ENCODE measurements at places on chromosomes 3 and 15. TPM values are rescaled to one million over a fixed set of nuclear protein-coding genes. Genes with fewer than 3 reads are reported as not detected.

Gene NT5DC2
- polyA plus RNA-seq, result 159 TPM

Gene ARGFX
- not detected for polyA plus RNA-seq

- no peak for DNase-seq
Observed at GRCh38 chr3:36709826-36710365, 54.5 kb downstream of the DCLK3 start.

GRCh38 chr15:60520825-60521368 lies 42.0 kb upstream of the ICE2 start:
- DNase-seq, result peak; percentile 61

GRCh38 chr15:98854496-98854895 lies 153.1 kb downstream of the PGPEP1L start:
- DNase-seq, result no peak

DNA sequence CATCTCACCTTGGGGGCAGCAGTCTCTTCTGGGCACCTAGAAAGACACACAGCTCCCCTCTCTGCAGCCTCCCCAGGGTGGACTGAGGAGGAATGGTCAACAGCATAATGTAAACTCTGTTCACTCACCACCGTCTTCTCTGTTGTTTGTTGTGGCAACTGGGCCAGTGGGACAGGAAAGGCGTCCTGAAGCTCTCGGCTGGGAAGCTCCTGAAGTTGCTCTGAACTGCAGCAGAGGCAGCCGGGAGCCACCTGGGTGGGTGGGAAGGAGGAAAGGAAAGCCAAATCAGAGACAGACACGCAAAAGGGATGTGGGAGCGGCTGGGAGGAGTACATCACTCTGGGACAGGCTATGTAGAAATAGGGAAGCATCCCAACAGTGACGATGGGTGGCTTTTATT lies 52.7 kb downstream of the MYLK start:
- DNase-seq, result no peak

- DNase-seq, result no peak
Observed at GRCh38 chr3:141012571-141012970, 38.6 kb upstream of the SPSB4 start.

- no peak for DNase-seq
Observed at GRCh38 chr3:43055393-43055792, 50.5 kb downstream of the POMGNT2 start.

DNA sequence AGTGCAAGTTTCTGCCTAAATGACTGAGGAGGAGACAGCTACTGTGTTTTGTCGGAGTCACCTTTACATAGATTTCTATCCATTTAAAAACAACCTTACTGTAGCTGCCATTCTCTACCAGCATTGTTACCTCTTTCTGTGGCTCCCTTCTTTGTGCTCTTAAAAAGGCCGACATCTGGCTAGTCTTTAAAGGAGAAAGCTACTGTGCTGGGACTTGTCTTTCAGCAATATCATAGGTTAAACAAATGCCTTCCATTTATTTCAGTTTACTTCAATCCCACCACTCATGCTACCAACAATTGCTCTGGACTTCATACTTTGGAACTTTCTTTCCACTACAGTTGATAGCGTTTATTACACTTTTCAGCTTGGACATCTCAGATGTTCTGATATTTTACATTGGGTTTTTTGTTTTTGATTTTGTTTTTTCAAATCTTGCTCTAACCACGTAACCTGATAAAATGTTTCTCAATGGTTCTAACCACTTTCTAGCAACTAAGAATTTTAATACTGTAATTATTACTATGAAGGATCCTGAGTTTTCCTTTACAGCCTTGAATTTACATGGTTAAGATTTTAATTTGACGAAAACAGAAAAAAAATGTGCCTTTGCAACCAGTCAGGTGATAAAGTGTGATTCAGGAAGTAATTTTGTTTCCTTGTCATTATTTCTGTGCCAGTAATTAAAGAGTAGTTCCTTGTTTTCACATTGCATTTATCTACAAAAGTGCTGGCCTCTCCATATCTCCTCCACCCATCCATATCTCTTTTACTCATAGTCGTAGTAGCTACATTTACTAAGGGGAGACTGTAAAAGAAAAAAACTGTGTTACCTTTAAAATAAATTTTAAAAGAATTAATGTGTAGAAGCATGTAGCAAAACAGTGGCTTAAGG lies 1.3 kb upstream of the CBLB start:
- no peak for DNase-seq

Gene TYRO3
- 131 TPM for polyA plus RNA-seq

- DNase-seq, result no peak
Observed at GRCh38 chr3:98875535-98875934, 26.0 kb downstream of the DCBLD2 start.

- DNase-seq, result no peak
Observed at GRCh38 chr3:78912687-78913086, 855.1 kb downstream of the ROBO1 start.

GRCh38 chr3:41178576-41178975 lies 20.7 kb upstream of the CTNNB1 start:
- no peak for DNase-seq

- DNase-seq, result no peak
Observed at GRCh38 chr3:111676211-111677006, 81.3 kb upstream of the ZBED2 start.

DNA sequence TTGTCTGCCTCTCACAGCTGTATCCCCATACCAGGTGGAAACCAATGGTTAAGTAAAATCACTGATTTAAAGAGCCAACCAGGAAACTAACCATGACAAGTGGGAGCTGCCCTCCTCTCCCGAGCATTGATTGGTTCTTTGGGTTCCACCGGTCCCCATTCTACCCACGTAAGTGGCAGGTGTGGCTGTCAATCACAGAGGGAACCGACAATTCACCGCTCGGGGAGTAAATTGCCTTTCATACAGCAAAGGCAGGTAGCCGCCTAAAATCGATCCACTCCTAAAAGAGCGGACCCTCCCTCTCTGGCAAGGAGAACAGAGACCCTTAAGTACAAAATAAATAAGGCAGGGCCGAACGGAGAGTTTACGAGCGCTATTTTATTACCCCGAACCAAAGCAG lies 1.2 kb downstream of the ERC2 start:
- peak; percentile 88 for DNase-seq

- DNase-seq, result no peak
Observed at GRCh38 chr3:79038636-79039035, 729.2 kb downstream of the ROBO1 start.

- DNase-seq, result no peak
Observed at GRCh38 chr3:45946307-45946706, 3.0 kb downstream of the CXCR6 start.

DNA sequence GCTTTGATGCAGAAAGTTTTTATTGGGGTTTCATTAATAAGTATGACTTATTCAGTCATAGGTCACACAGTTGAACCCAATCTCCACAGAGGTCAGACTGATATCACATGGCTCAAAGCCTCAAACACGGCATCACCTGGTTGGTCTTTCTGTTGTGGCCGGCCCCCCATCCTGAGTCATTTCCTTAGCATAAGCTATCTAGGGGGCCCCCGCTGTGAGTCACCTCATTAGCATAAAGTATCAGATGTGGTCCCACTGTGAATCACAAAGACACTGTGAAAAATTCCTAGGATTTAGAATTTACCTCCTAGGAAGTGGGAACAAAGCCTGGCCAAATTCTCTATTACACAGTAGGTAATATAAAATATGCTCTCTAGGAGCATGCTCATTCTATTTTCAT lies 502.2 kb downstream of the PYDC2 start:
- DNase-seq, result no peak

Gene CFAP92
- 1.7 TPM for polyA plus RNA-seq

- DNase-seq, result no peak
Observed at GRCh38 chr3:9497821-9498565, 55.6 kb downstream of the LHFPL4 start.

Gene TMCO5A
- not detected for polyA plus RNA-seq

DNA sequence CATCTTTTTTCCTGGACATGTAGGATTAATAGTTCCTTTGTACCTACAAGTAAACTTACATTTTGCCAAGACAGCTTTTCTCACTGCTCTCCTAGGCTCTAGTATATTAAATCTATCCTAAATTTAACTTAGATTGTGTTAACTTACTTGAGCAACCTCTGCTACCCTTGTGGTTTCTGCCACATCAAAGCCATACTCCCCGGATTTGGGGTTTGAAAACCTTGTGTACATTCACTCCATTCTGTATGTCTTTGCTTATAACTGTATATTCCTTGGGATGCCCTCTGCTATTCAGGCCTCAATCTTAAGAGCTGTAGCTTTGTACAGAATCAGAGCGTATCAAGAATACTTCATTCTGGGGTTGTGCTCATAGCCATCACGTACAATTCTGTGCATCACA lies 60.4 kb downstream of the ARIH1 start:
- no peak for DNase-seq

Measured in left kidney (tissue), 8 donors.